Stimulated activated CD4-positive, alpha-beta T cell treated with anti-CD3 and anti-CD28 coated beads, TNF-alpha, amount 100 ng/mL, for 1 hour (primary cell): ENCODE measurements at places on chromosomes 2 and 18.

DNA sequence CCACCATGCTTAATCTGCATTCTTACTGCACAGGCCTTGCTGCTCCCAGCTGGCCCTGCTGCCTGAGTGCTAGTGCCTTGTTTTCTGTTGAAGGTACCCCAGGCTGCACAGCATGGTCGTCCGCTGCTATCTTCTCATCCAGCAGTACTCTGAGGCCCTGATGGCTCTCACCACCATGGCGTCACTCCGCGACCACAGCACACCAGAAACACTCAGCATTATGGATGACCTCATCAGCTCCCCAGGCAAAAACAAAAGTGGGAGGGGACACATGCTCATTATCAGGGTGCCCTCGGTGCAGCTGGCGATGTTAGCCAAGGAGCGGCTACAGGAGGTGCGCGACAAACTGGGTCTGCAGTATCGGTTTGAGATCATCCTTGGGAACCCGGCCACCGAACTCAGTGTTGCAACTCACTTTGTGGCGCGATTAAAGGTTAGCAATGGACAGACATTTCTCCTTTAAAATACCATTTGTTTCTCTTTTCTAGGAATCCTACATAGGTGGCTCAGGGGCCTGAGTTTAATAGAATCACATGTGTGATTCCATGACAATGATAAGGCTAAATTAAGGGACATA, 110.5 kb downstream of the ESCO1 start:
- no peak for DNase-seq

DNA sequence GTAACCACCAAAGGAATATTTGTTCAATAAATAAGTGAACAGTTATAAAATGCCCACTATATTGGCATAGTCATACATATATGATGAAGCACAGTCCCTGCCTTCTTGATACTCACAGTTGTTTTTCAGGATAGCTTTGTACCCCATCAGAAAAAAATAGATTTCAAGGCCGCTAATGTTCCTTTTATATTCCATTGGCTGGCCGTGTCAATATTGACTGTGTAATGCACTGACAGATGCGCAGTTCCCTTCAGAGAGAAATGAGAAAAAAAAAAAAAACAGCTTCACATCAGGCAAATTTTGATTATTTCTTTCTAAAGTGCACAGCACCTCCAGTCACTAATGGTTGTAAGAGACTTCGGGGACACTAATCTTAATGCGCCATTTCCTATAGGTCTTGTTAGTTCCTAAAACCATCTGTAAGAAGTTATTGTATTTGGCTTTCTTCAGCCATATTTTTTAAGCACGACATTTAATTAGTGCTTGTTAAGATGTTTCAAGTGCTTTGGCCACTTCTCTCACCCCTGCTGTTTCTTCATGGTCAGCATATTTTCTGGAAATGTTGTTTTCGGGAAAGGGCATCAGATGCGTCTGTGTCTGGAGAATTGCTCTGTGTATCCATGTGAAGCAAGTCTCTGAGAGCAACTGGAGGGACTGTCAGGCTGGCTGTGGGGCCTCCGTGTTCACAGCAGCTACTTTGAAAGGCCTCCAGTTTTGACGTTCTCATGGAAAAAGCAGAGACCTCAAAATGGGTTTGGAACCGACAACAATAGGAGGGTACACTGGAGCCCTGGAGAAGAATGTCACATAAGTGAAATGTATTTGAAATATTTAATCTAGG, 378.3 kb downstream of the MTX2 start:
- DNase-seq = no peak

- DNase-seq = no peak
These were observed 1637.7 kb upstream of the LRRTM1 start for GRCh38 chr2:81942136-81942680.

- DNase-seq = no peak
These were observed 21.5 kb upstream of the DAW1 start for GRCh38 chr2:227849906-227850305.

GRCh38 chr2:96260387-96261260, 5.2 kb downstream of the TMEM127 start:
- DNase-seq = no peak

- no peak for DNase-seq
These were observed 195.8 kb downstream of the HDAC4 start for GRCh38 chr2:239204876-239205468.

DNA sequence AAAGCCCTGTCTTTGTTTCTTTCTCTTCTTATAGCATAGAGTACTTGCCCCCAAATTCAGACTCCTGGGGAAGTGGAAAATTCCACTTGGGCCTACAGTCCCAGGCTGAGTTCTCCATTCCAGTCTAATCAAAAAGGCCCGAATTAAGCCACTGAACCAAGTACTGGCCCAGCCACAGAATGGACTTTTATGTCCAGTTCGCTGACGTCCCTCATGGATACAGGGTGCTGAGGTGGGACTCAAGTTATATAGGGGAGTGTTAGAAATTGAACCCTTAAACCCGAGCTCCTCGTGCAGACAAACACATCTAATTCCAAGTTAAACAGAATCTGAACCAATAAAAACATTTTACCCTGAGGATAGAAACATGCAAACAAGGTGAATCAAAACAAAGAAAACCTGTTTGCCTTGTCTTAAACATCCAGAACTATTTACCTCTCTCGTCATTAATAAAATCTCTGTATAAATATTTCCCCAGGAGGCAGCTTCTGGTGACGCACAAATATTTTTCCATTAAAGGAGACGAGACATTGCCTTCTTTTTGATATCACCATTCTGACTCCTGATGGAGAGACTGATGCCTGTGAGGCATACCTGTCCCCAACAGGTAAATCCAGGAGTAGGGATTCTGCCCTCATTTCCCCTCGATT, 136.8 kb upstream of the ARL4C start:
- no peak for DNase-seq

GRCh38 chr2:62443886-62444285, 62.1 kb downstream of the TMEM17 start:
- no peak for DNase-seq

- DNase-seq = no peak
These were observed 151.8 kb upstream of the WDSUB1 start for GRCh38 chr2:159438284-159438683.

DNA sequence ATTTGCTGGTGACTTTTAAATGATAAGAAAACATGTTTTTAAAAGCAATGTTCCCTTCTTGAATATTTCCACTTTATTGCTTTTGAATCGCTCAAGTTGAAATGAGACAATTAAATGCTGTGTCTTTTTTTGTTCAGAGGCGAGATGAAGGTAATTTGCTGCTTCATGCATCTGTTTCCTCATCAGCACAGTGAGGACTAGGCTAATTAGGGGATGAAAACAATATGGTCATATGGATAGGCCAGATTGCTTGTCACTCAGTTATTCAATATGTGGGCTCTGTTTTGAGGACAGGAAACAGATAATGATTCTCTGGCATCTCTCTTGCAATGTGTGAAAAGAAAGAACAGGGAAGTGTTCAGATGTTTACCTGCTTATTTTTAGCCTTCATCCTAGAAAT, 61.0 kb downstream of the ERBB4 start:
- DNase-seq = no peak

GRCh38 chr2:98467082-98467536, 22.5 kb downstream of the INPP4A start:
- no peak for DNase-seq

DNA sequence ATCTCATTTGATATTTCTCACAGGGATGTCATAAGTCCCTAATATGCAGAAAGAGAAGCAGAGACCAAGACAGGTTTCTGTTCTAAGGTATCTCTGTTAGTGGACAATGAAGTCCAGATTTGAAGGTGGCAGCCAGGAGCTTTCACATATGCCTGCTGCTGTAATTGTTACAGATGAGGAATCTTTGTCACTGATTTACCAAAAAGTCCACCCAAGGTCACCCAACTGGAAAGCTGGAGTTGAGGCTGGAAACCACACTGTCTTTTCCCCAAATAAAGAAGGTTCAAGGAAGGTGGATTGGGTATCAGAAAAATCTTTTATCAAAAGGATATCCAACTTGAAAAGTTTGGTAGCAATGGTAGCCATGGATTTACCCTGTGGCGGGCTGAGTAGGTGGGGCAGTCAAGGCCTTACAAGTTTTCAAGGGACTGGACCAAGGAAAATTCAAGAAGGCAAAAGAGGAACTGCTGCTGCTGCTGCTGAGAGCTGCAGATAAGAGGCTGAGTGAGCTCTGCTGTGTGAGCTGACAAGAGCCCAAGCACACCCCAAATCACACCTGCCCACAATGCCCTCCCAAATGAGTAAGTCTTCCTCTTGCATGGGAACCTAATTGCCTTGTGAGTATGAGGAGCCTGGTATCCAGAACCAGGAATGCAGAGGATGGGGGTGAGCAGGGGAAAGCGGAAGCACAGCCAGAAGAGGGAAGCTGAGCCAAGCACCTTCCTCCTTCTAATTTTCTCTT, 241.2 kb downstream of the ANAPC1 start:
- no peak for DNase-seq

DNA sequence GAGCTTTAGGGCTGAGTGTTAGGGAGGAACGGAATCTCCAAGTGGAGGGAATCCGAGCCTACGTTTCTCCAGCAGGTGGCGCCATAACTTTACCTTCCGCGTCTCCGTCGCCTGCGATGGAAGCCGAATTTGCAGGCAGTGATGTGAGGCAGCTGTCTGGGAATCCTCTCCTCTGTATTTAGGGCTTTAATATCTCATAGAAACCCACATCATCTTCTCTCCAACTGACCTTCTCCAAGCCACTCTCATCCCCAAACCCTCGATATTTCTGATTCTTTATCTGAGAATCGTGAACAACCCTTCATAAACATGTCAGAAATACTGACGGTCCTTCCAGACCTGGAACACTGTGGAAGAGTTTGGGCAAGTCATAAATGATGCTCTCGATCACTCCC, 27.5 kb downstream of the SIX2 start:
- DNase-seq = peak; percentile 60

DNA sequence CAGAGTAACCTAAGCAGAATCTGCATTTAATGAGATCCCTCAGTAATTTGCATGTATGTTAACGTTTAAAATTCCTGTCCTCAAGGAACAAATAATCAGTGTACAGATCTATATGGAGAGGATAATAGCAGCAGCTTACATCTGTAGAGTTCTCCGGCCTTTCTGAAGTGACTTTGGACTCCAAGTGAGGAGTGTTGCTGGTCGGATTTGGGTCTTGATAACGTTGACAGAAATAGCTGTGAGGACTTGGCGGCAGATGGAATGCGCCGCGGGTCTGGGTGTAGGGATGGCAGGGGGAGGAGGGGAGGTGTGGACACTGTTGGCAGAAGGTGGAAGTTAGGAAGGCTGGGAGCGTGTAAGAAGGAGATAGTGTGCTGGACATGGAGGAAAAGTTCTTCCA, 170.9 kb upstream of the GATA6 start:
- DNase-seq = no peak

GRCh38 chr18:71849407-71849806, 694.7 kb downstream of the CBLN2 start:
- no peak for DNase-seq

GRCh38 chr18:34773961-34774766, 64.1 kb downstream of the DTNA start:
- DNase-seq = no peak

DNA sequence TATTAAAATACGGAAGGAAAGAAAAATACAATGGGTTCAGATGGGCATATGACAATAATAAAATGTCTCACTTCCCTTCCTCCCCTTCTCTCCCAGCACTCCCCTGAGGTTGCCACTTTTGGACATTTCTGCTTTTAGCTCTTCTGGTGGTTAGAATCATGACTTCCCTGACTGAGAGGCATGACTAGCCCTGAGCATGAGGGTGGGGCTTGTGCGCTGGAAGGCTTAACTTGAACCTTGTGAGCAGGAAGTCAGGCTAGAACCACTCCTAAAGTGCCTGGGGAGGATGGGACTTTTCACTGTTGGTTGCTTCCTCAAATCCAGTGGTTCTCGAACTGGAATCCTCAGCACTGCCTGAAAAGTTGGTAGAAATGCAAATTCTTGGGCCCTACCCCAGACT, 19.7 kb upstream of the ARHGAP25 start:
- no peak for DNase-seq

DNA sequence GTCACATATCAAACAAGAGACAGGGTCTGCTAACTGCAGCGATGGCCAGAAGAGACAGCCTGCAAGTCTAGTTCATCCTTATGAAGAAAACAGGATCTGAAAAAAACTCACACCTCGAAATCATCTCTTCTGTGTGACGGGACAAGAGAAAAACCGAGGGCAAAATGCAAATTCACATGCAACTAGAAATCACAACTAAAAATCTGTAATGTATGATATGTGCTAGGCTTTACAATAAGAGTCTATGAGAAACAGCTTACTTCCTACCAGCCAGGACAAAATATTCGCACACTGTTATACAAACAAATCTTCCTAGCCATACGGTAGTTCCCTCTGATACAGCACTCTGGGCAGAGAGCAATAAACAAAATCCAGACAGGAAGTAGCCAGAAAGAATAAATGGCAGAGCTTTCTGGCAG, 48.8 kb downstream of the ANKRD44 start:
- no peak for DNase-seq

DNA sequence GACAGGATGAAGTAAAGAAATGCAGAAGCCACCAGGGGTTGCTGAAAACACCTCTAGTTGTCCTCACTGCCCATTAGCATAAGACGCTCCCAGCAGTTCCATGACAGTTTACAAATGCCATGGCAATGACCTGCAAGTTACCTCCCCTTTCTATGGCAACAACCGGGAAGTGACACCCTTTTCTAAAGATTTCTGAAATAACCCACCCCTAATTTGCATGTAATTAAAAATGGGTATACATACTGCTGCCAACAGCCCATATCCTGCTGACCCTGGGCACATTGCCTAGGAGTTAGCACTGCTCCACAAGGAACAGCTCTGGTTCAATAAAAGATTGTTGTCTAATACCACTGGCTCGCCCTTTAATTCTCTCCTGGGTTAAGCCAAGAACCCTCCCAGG, 178.3 kb upstream of the LRATD1 start:
- DNase-seq = no peak

- no peak for DNase-seq
These were observed 31.4 kb downstream of the FECH start for GRCh38 chr18:57555134-57555533.

DNA sequence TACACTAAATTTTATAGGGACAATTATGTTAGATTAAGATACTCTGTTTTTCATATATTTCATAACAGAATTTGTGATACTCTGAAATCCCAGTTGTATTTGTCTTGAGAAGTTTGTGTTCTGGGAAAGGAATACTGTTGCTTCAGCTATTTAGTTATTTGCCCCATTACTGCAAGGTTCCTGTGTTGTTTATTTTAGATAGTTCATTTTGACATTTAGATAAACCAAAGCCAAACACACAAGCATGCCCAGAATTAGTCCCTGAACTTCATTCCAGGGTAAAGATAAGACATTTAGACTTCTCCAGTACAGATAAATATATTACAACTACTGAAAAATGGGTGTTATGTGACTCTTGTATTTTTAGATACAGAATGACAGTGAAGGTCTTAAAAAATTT, 74.7 kb downstream of the BMPR2 start:
- no peak for DNase-seq

GRCh38 chr18:23718243-23718720, 29.0 kb downstream of the LAMA3 start:
- no peak for DNase-seq
